ENCODE measurements at places on chromosomes 2 and 18. TPM values are rescaled to one million over a fixed set of nuclear protein-coding genes. Genes with fewer than 3 reads are reported as not detected.

Gene UGT1A8
- not detected for total RNA-seq

Gene ABCG5
- 0.10 TPM for total RNA-seq

Gene TMEM163
- total RNA-seq, result 4.0 TPM

GRCh38 chr2:100736121-100736915 is 83.6 kb upstream of the NPAS2 start:
- no peak overlapping the region for H3K4me3 ChIP-seq
- H3K27me3 ChIP-seq, result peaks cover 3% of the 10 kb centered on the region
- no peaks in the 10 kb centered on the region for H3K36me3 ChIP-seq
- H3K27ac ChIP-seq, result no peak overlapping the region
- no peak for DNase-seq
- peaks cover 9% of the 10 kb centered on the region for H3K4me1 ChIP-seq

DNA sequence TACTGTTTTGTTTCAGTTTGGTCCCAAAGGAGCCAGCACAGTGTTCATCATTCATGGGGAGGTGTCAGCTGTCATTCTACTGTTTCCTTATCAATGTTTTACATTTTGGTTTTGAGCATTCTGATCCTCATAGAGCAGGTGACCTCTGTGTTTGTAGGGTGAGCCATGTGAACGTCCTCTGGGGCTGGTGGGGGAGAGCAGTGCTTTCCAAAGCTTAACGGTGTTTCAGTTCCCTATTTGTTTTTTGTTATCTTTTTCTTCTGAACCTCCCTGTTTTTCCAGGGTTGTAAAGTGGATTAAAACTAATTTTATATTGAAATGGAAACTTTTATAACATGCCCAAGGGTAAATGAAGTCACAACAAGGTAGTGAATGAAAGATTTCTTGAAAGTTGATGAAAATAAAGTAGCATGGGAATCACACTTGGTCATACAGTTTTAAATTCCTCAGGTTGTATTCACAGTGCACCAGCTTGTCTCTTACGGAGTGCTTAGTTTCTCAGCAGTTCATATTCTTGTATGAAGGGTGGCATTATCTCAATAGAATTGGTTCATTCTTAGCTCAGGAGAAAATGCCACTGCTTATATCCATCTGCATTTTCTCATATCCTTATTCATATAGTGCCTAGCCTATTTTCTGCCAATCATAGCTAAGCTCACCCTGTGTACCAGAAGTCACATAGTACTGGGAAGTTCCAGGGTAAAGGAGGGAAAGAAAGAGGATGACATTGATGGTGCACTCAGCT is 54.5 kb downstream of the MAP4K4 start:
- H3K4me3 ChIP-seq, result no peak overlapping the region
- peaks cover 48% of the 10 kb centered on the region for H3K4me1 ChIP-seq
- peaks cover 8% of the 10 kb centered on the region for H3K36me3 ChIP-seq
- no peaks in the 10 kb centered on the region for H3K27me3 ChIP-seq
- no peak overlapping the region for H3K27ac ChIP-seq
- DNase-seq, result no peak

DNA sequence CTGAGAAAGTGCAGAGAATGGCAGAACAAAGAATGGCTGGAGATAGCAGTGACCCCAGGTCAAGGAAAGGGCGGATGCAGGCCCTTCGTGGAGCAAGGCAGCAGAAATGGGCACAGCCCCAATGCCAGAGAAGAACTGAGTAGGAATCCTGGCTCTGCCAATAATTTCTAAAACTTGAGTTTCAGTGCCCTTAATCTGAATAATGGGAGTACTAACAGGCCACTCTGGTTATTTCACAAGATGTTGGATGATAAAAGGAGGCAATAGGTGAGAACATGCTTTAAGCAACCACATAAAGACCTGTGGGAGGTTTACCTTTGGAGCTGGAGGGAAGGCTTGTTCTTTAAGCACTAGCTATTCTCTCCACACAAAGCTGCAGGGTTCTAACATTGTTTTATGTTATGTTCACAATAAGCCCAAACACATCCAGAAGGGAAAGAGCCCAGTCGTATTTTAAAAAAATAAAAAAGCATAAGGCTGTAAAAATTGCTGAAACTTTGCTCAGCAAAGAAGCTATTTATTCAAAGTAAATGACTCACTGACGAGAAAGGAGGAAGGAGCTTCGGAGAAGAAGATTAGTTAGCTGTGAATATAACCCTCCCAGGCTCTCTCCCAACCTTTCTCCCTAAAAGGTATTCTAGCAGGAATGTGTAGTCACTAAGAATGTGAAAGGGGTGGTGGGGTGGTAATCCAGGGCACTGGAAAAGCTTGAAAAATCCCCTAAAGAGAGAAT is 470.2 kb downstream of the TXNL1 start:
- no peak overlapping the region for H3K27ac ChIP-seq
- H3K4me3 ChIP-seq, result no peak overlapping the region
- H3K36me3 ChIP-seq, result no peaks in the 10 kb centered on the region
- no peak for DNase-seq

GRCh38 chr2:214569419-214570035 is 158.7 kb downstream of the VWC2L start:
- H3K36me3 ChIP-seq, result no peaks in the 10 kb centered on the region
- no peaks in the 10 kb centered on the region for H3K27me3 ChIP-seq
- DNase-seq, result no peak

DNA sequence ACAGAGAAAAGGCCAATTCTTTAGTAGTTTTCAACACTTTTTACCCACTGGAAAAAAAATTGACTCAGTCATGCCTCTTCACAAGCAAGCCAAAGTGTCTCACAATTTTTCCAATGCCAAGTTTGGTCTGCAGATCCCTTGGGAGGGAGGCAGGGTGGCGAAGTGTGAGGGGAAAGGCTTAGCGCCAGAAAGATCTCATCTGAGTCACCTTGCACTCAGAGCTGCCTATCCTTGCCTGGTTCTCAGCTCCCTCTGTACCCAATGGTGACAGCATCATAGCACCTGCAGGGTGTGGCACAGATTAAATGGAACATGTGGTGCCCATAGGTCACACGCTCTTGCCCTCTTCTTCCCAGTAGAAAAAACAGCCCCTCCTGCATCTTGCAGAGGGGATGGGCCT is 55.2 kb upstream of the GYPC start:
- H3K4me3 ChIP-seq, result no peak overlapping the region
- no peaks in the 10 kb centered on the region for H3K27me3 ChIP-seq
- peaks cover 4% of the 10 kb centered on the region for H3K36me3 ChIP-seq
- H3K27ac ChIP-seq, result no peak overlapping the region
- no peak for DNase-seq

DNA sequence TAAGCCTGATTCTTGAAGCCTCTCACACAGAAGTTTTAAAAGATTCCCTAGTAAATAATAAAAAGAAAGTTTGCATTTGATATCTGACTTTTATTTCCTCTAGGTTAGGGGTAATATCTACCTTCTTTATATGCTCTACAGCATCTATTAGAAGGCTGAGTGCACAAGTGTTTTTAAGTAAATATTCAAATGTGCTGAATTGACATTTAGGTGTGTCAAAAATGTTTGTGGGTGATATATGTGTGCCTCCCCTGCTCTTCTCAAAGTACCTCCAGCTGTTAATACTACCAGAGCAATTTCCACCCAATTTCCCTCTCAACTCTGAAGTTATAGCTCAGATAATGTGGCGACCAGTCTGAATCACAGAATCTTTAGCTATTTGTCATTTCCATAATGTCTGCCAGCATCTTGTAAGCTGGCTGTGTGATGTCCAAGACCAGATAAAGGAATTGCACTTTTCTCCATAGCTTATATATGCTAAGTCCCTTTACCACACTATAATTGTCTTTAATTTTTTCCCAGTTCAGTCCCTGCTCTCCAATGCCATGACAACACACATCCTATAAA is 24.4 kb upstream of the ERMN start:
- H3K27me3 ChIP-seq, result no peaks in the 10 kb centered on the region
- no peak overlapping the region for H3K4me3 ChIP-seq
- no peak for DNase-seq
- H3K4me1 ChIP-seq, result no peaks in the 10 kb centered on the region

GRCh38 chr2:81767187-81767912 is 1462.8 kb upstream of the LRRTM1 start:
- no peak overlapping the region for H3K4me3 ChIP-seq
- H3K27me3 ChIP-seq, result no peaks in the 10 kb centered on the region
- DNase-seq, result no peak
- H3K36me3 ChIP-seq, result no peaks in the 10 kb centered on the region

DNA sequence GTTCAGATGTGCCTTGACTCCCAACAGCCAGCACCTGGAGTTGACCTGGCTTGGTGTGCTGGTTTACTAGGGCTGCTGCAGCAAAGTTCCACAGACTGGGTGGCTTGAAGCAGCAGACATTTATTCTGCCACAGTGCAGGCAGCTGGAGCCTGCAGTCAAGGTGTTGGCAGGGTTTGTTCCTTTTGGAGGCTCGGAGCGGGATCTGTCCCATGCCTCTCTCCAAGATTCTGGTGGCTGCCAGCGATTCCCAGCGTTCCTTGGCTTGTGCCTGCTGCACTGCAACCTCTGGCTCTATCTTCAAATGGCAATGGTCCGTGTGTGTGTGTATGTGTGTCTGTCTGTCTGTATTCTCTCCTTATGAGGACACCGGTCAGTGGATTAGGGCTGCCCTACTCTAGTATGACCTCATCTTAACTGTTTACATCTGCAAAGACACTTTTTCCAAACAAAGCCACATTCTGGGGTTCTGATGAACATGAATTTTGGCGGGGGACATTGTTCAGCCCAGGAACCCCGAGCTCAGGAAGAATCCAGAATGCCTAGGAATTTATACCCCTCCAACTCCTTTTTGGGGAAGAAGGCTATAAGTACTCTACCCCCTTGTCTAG is 44.7 kb upstream of the TMEM131 start:
- no peaks in the 10 kb centered on the region for H3K36me3 ChIP-seq
- peak; percentile 55 for DNase-seq
- H3K4me3 ChIP-seq, result no peak overlapping the region
- H3K27me3 ChIP-seq, result no peaks in the 10 kb centered on the region

DNA sequence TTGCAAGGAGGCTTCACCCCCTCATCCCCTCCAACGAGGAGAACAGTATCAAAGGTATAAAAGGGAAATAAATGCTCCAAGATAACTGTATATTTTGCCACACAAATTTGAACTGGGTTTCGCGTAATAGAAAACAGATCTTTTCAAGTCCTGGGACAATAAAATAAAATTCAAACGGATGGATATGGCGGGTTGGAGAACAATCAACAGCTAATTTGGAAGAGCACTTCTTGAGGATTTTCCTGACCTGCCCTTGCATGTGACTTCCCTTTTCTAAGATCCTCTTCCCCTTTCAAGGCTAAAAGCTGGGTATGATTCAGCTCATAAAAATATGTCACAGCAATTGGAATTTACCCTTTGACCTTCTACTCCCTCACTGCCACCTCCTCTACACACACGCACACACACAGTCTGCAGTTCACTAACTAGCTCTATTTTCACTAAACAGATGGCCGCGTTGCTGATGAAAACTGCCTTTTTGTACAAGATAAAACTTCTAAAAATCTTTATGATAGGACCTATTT is 386.9 kb downstream of the FIGN start:
- H3K27me3 ChIP-seq, result no peaks in the 10 kb centered on the region

DNA sequence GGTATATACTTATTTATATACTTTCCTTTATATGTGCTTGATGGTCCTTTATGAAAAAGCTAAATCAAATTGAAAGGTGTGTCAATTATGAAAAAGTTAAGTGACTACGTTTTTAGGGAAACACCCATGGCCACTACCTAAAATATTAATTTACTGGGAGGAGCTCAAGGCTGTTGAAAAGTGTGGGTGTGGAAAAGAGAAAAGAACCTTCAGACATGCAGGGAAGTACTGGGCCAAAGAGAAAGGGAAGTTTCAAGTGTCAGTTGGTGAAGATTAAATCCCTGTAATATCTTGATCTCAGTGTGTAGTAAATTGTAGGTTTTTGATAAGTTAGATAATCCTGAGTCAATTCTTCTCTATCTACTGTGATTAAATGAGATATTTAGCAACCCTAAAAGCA is 6.2 kb upstream of the GKN1 start:
- no peaks in the 10 kb centered on the region for H3K4me1 ChIP-seq
- peaks cover 3% of the 10 kb centered on the region for H3K27me3 ChIP-seq
- no peak for DNase-seq
- no peak overlapping the region for H3K27ac ChIP-seq

DNA sequence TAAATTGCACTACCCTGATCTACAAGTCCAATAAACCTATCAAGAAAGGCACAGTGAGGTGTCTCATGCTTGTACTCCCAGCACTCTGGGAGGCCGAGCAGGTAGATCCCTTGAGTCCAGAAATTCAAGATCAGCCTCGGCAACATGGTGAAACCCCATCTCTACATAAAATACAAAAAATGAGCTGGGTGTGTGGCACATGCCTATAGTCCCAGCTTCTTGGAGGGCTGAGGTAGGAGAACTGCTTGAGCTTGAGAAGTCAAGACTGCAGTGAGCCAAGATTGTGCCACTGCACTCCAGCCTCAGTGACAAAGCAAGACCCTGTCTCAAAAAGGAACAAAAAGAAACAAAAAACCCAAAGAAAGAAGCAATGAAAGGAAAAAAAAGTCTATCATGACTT is 58.9 kb downstream of the ROCK2 start:
- H3K27me3 ChIP-seq, result no peaks in the 10 kb centered on the region
- peaks cover 5% of the 10 kb centered on the region for H3K4me1 ChIP-seq
- peaks cover 44% of the 10 kb centered on the region for H3K36me3 ChIP-seq

- H3K4me3 ChIP-seq, result no peak overlapping the region
- DNase-seq, result no peak
- H3K27me3 ChIP-seq, result no peaks in the 10 kb centered on the region
- H3K4me1 ChIP-seq, result peaks cover 17% of the 10 kb centered on the region
These were observed 9.0 kb downstream of the METTL21A start for GRCh38 chr2:207616185-207616584.

- H3K36me3 ChIP-seq, result no peaks in the 10 kb centered on the region
- no peak overlapping the region for H3K4me3 ChIP-seq
- no peak overlapping the region for H3K27ac ChIP-seq
- no peaks in the 10 kb centered on the region for H3K27me3 ChIP-seq
These were observed 151.0 kb downstream of the ARL4C start for GRCh38 chr2:234345921-234346320.

DNA sequence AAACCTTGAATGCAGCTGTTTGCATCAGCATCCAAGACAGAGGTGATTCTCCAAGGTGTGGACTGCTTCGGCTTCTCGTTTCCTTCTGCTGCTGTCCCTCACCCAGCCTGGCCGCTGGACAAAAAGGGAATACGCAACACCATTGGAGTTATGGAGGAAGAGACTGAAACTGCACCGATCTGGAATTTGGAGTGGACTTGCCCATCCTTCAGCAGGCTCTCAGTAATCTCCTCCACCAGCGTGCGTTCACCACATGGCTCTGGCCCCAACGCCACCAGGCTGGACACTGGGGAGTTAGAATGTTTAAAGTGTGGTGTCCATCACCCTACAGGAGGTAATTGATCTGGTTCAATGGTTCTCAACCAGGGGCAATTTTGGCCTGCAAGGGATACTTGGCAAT is 41.4 kb upstream of the ID2 start:
- no peak overlapping the region for H3K4me3 ChIP-seq
- DNase-seq, result no peak
- H3K27me3 ChIP-seq, result no peaks in the 10 kb centered on the region
- no peak overlapping the region for H3K27ac ChIP-seq
- H3K36me3 ChIP-seq, result no peaks in the 10 kb centered on the region

Data from type B pancreatic cell (in vitro differentiated cells).